ENCODE measurements at places on chromosomes 2 and 18. TPM values are rescaled to one million over a fixed set of nuclear protein-coding genes. Genes with fewer than 3 reads are reported as not detected.
A peak's percentile ranks its signal among the peaks of the same experiment; 100 is the strongest.

- DNase-seq: no peak
Measured at GRCh38 chr2:80547344-80547743, 242.8 kb upstream of the LRRTM1 start.

DNA sequence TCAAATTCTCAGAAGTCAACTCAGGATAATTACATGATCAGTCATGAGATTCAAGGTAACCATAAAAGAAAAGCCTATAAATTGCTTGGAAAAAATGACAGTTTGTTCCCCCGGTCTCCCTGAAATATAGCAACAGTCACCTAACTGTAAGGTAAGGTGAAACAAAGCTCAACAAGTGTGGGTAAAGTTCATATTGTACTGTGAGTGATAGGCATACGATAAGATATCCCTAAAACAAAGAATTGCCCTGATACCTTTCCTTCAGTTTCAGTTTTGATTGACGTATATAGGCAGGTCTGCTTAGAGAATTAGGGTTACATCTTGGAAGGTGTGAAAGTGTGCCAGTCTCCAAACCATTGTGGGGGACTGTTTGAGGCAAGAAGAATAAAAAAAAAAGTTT is 4.0 kb upstream of the CCBE1 start:
- DNase-seq: no peak

GRCh38 chr2:145811276-145812164 is 1291.6 kb upstream of the ZEB2 start:
- DNase-seq: no peak

- no peak for DNase-seq
Measured at GRCh38 chr18:42527766-42528165, 572.7 kb downstream of the PIK3C3 start.

- peak; percentile 69 for DNase-seq
Measured at GRCh38 chr2:96685577-96686459, 43.3 kb downstream of the FER1L5 start.

GRCh38 chr2:77314721-77315120 is 207.5 kb downstream of the LRRTM4 start:
- DNase-seq: no peak

GRCh38 chr2:19358242-19359020 is at the start of gene OSR1:
OSR1 (minus strand) TSS chr2:19358623; CDS start chr2:19353805, 4,818 bp downstream.
- no peak for DNase-seq

DNA sequence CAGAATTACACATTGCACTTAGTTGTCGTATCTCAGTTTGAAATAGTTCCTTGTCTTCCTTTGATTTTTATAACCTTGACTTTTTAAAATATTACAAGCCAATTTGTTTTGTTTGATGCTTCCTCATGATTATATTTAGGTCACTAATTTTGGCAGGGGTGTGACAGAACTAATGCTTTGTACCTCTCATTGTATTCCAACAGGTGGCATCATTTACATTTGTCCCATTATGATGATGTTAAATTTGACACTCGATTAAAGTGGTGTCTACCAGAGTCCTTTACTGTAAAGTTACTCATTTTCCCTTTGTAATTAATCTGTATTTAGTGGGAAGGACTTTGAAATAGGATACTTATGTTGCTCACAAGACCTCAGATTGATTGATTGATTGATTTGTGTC is 21.5 kb upstream of the MFSD2B start:
- no peak for DNase-seq

GRCh38 chr2:116754381-116755101 is 1060.0 kb upstream of the DDX18 start:
- DNase-seq: no peak

GRCh38 chr2:31248139-31248538 is 14.2 kb downstream of the EHD3 start:
- no peak for DNase-seq

DNA sequence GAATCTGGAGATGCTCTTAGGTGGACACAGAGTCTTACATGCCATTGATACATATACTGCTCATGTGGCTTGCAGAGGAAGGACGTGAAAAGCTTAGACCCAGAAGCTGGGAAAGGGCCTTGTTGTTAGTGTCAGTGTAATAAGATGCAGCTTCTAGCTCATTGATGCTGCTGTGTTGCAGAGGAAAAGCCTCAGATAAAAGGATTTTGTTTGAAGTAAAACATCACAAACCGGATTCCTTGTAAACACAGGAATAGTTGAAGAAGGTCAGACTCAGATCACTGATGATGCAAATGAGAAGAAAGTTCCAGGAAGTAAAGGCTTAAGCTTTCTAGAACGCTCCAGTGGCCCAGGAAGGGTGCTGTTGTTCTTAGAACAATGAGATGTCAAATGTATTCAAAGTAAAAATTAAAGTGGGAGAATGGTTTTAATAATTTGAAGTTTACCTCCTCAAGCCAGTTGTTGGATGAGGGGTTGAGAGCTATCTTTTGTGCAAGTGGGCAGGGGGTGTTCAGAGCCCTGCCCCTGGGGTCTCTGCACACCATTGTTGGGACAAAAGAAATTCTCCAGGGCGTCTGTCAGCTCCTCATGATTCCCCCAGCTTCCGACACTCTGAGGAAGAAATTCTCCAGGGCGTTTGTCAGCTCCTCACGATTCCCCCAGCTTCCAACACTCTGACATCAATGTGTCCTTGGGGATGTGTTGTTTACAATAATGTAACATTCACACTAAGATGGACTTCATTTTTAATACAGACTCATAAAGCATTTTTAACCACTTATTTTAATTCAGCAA is 61.3 kb upstream of the CHMP1B start:
- DNase-seq: no peak

DNA sequence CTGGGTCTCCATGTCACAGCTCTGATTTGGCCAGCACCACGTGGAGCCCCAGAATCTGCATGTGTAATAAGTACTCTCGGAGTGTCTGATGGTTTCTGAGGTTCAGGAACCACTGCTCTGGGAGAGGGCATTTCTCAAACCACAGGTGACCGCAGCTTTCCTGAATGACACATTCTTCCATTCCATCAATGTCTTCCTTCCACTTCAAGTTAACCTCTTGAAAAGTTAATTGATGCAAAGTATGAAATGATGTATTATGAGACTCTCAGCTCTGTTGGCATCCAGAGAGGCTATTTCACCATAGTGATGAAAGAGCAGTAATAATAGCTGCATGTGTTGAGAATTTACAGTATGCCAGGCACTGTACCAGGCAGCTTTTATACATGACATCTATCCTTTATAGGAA is 61.3 kb upstream of the CRIM1 start:
- no peak for DNase-seq

- no peak for DNase-seq
Measured at GRCh38 chr18:74825460-74825859, 227.8 kb downstream of the ZNF407 start.

GRCh38 chr2:136124805-136125204 is 6.9 kb upstream of the CXCR4 start:
- no peak for DNase-seq

GRCh38 chr2:207327513-207327912 is 161.8 kb upstream of the KLF7 start:
- DNase-seq: no peak

GRCh38 chr2:1591978-1592907 is 152.1 kb downstream of the PXDN start:
- no peak for DNase-seq

- DNase-seq: no peak
Measured at GRCh38 chr2:191405546-191405945, 160.3 kb downstream of the MYO1B start.

DNA sequence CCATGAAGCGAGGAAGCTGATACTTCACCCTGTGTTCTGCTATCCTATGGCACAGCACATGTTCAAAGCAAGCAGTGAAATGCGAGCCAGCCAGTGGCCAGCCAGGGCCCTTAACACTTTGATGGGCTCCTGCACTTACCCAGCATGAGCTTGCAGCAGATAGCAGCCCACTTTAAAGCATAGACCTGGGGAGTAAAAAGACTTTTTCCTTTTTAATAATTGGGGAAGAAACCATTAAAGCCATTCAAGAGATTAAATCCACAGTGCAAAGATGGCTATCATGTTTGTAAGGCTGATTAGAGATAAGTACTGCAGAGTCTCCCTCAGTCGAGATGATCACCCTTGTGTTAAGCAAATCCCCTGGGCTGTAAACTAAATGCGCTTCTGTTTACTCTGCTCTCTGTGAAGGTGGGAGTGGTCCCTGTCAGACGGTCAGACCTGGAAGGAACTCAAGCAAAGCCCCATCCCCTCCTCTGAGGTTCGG is 15.7 kb downstream of the CCBE1 start:
- DNase-seq: no peak

- DNase-seq: no peak
Measured at GRCh38 chr18:10442551-10442971, 11.9 kb upstream of the APCDD1 start.

- DNase-seq: no peak
Measured at GRCh38 chr2:30611583-30611982, 164.5 kb downstream of the LCLAT1 start.

The NGEF gene
- 12.2 TPM for total RNA-seq

The ZNF521 gene
- 130 TPM for total RNA-seq

The UCN gene
- 1.2 TPM for total RNA-seq

The FLACC1 gene
- 3.7 TPM for total RNA-seq

The KIF1A gene
- total RNA-seq: 217 TPM

The SLC4A3 gene
- 20.9 TPM for total RNA-seq

The CD8B2 gene
- not detected for total RNA-seq

The LINC00305 gene
- not detected for total RNA-seq

The TMEM37 gene
- 0.54 TPM for total RNA-seq

The GAD1 gene
- total RNA-seq: 154 TPM

The CDK15 gene
- total RNA-seq: 0.18 TPM

The TMEFF2 gene
- total RNA-seq: 88.4 TPM

The SLC40A1 gene
- 11.1 TPM for total RNA-seq
